ENCODE measurements at places on chromosomes 13 and 19.

DNA sequence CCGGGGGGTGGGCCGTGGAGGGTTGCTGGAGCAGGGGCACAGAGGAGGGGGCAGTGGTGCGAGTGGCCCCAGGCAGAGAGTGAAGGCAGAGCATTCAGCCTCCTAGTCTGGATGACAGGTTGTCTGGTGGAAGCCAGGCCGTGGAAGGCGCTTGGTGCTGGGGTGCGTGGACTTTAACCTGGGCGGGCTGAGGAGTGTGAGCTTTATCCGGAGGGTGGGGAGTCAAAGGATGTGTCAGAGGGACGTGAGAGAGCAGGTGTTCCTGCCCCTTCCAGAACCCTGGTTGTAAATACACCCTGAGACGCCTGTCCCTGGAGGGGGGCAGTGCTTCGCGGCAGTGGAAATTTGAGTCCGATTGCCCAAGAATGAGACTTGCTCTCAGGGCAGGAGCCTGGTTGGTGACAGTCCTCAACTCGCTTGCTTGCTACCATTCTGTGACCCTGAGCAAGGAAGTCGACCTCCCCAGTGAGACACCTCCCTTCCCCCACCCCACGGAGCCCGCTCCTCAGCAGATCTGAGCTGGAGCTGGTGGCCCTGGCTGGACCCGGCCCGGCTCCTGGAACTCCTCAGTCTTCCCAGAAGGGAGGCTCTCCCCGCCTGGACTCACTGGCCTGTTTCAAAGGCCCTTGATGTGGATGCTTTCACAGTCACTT is 2.3 kb downstream of the SPPL2B start:
- DNase-seq: no peak

GRCh38 chr19:7224209-7224686 is 70.0 kb downstream of the INSR start:
- no peak for DNase-seq

DNA sequence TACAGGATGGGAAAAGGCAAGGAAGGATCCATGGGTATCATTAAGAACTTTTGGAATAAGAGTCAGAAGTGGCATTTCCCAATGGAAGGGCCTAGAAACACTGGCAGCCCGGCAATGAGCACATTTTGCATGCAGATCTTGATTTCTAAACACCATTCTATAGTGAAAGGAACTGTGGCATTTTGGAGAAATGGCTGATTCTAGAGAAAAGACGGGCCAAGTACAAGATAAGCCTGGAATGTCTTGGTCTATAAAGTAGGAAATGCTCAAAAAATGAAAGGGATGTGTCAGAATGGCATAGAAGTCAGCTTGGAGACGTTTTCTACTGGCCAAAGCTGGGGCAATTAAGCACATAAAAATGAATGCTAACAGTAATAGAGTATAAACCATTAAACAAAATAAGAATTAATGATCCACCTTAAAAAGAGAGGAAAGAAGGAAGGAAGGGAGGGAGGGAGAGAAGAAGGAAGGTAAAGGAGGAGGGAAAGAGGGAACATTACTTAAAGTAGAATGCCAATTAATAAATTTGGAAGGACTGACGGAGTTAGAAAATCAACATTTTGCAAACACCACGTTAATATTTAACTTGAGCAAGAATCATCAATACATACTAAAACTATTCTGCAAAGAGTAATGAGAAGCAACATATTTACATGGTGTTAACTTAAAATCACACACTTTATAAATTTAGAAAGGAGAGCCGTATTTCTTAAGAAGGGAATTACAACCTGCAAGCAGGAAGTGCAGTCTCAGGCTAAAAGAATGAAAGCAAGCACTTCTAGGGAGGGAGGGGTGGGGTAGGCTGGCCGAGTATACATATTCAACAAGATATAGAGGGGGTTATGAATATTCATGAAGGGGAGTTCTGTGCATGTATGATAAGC is 78.9 kb downstream of the ANKRD10 start:
- no peak for DNase-seq

DNA sequence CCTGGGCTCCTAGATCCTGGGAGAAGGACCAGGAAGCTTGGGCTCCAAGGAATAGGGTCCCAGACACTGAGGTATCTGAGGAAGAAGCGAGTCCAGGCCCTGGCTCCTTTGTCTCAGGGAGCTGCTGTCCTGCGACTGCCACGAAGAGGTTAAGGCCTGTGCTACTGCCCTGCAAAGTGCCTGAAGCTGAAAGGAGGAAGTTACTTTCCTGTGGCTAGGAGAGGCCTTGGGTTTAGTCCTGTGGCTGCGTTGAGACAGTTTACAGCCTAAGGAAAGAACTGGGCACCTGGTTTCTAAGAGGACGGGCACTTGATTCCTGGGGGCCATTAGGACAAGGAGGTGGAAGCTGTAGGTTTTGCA is 2.8 kb downstream of the MYADM start:
- DNase-seq: no peak

DNA sequence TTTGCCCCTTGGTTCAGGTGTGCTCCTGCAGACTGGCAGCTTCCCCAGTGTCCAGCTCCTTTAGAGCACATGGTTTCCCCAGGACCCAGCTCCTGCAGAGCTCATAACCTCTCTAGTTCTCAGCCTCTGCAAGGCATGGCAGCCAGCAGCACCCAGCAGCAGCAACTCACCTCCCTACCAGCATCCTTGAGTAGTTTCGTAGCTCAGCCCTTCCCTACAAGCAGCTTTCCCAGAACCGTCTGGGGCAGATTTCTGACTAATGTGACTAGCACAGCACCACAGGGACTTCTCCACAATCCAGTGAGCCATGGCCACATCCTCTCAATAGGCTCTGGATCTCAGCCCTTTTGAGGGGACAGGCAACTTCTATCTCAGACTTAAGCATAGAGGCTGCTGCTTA is 14.1 kb upstream of the METTL21C start:
- DNase-seq: no peak

- DNase-seq: no peak
Observed at GRCh38 chr19:31803835-31804446, 454.7 kb upstream of the TSHZ3 start.

GRCh38 chr13:30715372-30715756 is 20.0 kb upstream of the ALOX5AP start:
- DNase-seq: no peak

GRCh38 chr13:62110079-62110478 is 694.4 kb upstream of the PCDH20 start:
- DNase-seq: no peak

DNA sequence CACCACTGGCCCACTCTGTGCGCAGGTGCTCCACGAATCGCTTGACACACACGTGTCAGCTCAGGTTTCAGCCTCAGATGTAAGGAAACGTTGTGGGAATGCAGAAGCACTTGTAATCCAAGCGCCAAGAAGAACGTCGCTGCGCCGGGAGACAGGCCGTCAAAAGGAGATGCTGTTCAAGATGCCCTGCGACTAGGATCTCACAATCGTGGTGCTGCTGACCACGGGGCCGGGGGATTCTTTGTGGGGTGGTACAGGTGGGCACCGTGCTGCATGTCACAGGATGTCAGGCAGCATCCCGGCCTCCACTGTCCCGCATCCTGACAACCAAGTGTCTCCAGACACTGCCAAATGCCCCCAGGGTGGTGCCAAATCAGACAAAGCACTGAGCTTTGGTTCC is 16.9 kb upstream of the SIGLEC11 start:
- no peak for DNase-seq

- no peak for DNase-seq
Observed at GRCh38 chr19:40442328-40443130, 1.6 kb downstream of the SERTAD3 start.

DNA sequence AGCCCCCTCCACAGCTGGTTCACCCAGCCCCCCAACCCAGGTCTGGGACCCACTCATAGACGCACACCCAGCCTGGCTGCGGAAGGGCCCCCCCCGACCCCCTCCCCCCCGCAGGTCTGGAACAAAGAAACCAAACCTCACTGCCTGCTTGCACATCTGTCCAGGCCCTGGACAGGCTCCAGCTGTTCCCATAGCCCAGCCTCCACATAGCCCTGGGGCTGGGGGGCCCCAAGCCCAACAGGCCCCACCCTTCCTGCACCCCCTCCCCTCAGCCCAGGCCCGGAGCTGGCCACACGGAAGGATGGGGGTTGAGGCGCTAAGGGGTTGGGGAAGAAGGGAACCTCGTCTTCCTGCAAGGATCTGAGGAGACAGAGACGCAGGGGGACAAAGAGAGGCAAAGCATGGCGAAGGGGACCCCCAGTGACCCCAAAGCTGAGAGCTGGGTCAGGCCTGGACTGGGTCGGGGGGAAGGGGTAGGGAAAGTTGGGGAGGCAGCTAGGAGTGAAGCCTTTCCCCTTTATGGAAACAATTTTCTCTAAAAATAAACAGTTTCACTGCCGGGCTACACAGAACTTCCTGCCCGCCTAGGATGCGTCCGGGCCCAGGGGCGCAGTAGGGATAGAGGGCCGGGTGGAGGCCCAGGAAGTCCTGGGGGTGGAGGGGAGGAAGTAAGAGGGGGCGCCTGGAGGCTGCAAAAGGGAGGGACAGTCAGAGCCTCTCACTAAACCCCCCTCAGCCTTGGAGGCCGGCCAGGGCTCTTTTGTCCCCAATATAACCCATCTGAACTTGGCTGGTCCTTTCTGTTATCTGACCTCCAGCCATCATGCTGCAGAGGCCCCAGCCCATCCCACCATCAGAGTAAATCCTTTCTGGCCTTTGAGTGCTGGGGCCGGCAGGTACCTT is 2.4 kb downstream of the KANK2 start:
- no peak for DNase-seq

DNA sequence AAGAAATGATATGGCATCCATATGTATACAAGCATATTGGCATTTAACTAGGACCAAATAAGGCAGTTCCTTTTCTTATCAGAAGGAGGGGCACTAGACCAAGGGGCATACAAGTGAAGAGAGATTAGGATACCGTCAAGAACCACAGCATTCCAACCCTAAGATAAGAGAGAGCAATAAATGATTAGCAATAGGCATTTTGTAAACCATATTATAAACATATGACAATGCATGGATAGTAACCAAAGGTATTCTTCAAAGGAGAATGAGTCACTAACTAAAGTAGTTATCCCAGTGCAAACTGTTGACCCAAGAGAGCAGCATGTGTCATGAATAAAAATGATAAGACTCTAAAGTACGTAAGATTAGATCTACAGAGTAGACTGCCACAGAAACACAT is 500.9 kb upstream of the HTR2A start:
- no peak for DNase-seq

DNA sequence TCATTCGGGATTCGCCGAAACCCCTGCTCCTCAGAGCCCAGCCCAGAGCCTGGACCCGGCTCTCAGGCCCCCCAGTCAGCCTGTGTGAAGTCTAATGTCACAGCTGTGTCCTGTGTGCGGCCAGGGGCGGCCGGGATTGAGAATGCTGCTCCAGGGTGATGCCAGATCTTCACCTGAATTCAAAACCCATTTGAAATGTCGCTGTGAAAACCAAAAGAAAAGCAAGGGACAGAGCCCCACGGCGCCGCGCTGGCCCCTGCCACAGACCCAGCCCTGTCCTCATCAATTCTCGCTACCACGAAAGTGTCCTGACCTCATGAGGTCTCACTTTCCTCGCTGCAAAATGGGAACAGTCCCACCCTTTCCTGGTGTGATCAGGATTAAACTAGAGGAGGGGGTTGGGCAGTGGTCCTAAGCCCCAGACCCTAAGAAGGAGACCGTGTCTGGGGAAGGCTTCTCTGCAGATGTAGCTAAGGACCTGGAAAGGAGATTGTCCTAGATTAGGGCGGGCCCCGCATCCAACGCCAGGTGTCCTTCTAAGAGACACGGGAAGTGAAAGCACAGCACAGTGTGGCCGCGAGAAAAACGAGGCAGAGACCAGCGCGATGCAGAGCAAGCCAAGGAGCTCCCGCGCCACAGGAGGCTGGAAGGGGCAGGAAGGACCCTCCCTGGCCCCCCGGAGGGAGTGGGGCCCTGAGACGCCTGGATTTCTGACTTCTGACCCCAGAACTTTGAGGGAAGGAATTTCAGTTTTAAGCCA is 34.0 kb upstream of the SPACA7 start:
- no peak for DNase-seq

GRCh38 chr19:5818594-5818993 is 13.7 kb downstream of the NRTN start:
- DNase-seq: no peak

DNA sequence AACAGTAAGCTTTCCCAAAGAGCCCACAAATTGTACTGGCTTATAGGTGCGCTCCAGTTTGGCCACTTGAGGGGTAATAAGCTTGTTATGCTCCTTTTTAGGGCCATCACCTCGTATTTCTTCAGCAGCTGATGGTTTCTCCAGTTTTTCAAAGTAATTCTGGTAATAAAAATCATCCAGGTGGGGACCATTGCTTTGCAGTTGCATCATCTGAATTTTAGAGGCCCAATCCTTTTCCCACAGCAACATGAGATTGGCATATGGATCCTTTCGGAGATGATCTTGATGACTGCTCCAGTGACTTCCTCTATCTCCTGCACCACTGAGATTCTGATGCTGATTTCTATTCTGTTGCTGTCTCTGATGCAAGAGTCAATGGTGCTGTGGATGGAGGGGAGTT is 27.1 kb downstream of the ZNF546 start:
- DNase-seq: no peak

DNA sequence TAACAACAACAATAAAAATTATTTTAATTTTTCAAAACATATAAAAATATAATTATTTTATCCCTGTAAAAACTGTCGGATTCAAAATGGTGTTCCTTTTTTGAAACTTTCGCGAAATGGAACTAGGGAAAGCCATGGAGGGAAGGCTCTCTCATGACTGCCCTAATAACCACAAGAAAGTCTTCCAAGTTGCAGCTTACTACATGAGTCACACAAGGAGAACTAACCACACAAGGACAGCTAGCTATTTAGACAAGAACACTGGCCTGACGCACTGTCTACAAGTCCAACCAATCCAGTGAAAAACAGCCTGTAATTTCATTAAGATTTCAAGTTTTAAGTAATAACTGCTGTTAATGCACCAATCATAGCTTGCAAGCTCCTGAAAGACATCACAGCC is 319.2 kb upstream of the PCDH9 start:
- no peak for DNase-seq

DNA sequence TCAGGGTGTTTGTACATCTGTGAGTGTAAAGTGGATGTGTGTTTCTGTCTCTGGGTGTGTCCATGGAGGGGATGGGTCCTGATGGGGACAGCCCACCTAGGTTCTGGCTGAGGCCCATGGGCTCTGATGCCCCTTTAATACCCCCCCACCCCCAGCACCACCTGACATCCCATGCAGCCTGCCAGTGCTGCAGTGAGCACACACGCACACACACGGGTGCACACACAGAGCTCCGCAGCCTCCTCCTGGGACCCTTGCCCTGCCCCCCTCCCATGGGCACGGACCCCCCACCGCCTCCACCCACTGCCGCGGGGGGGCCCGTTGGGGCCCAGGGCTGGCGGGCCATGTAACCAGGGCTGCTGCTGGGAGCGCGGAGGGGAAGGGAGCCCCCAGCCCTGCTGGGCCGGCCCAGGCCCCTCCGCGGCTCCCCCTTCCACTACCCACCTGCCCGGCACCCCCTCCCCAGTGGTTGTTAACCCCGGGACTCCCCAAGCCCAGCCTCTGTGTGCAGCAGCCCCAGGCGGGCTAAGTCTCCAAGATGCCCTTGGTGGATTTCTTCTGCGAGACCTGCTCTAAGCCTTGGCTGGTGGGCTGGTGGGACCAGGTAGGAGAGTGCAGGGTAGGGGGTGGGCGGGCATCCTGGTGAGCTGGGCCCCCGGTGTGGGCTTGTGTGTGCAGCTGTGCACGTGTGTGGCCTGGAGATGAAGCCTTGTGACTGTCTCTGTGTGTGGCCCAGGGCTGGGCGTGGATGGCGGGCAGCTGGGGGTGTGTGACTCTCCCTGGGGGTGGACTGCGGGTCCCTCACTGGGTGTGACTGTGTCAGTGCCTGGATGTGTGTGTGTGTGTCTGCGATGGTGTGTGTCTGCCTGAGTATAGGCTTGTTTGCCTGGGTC is 32.6 kb downstream of the PDE4A start:
- no peak for DNase-seq

Data from amniotic stem cell (primary cell).